ENCODE measurements at places on chromosomes 7 and 10.

GRCh38 chr10:4354382-4354812, 471.6 kb upstream of the AKR1E2 start:
- no peak for DNase-seq

- DNase-seq: no peak
Measured at GRCh38 chr10:86599041-86599440, 55.3 kb upstream of the OPN4 start.

DNA sequence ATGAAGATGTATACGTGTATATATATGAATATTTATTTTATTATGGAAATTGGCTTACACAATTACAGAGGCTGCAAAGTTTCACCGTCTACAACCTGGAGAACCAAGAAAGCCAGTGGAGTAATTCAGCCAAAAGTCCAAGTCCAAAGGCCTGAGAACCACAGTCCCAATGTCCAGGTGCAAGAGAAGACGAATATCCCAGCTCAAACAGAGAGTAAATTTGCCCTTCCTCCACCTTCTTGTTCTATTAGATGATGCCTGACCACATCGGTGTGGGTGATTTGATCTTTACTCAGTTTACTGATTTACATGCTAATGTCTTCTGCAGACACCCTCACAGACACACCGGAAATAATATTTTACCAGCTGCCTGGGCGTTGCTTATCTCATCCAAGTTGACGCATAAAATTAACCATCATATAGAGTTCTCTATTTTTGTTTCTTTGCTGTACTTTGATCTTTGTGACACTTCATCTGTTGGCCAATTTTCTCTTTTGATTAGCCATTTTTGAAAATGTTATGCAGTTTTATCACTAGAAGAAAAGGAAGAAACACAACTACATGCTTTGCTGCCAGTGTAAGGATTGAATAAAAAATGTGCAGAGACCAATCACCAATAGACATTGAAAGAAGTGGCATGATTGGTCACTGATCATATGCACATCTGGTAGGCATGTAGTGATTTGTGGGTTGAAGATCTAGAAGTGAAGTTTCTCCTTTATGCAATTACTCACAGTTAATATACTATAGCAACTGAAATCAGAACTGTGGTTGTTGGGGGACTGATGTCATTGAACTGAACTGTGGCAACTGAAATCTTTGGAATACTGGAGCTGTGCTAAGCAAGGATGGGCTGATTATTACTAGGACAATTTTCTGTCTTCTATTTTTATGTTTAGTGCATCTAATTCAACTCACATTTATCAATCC, 68.5 kb downstream of the EPDR1 start:
- DNase-seq: no peak

- no peak for DNase-seq
Measured at GRCh38 chr10:101601541-101601940, 13.4 kb downstream of the DPCD start.

GRCh38 chr7:70571961-70572360, 560.0 kb upstream of the GALNT17 start:
- no peak for DNase-seq

DNA sequence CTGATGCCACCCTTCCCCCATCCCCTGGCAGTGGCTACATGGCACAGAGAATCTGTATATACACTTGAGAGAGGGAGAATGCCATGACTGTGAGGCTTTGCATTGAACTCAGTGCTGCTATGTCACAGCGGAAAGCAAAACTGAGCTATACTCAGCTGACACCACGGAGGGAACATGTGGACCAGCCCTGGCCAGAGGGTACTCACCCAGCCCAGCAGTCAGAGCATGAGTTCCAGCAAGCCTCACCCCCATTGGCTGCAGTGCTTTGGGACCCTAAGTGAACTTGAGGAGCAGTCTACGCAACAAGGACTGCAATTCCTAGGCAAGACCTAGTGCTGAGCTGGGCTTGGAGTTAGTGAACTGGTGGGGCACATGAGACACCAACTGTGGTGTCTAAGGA, 10.3 kb upstream of the AOC1 start:
- no peak for DNase-seq

GRCh38 chr7:140592964-140593671, 47.5 kb downstream of the DENND2A start:
- DNase-seq: no peak

DNA sequence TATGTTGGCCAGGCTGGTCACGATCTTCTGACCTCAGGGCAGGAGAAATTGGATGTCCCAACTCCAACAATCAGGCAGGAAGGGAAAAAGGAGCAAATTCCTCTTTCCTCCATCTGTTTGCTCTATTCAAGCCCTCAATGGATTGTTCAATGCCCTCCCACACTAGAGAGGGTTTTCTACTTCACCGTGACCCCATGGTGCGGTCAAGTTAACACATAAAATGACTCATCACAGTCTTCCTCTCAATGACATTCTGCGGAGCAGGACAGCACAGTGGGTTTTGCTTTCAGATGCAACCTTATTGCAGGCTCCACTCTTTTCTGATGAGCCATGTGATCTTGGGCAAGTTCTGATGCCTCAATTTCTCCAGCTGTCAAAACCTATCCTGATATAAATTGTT, 364.9 kb downstream of the ANKRD30A start:
- DNase-seq: no peak

DNA sequence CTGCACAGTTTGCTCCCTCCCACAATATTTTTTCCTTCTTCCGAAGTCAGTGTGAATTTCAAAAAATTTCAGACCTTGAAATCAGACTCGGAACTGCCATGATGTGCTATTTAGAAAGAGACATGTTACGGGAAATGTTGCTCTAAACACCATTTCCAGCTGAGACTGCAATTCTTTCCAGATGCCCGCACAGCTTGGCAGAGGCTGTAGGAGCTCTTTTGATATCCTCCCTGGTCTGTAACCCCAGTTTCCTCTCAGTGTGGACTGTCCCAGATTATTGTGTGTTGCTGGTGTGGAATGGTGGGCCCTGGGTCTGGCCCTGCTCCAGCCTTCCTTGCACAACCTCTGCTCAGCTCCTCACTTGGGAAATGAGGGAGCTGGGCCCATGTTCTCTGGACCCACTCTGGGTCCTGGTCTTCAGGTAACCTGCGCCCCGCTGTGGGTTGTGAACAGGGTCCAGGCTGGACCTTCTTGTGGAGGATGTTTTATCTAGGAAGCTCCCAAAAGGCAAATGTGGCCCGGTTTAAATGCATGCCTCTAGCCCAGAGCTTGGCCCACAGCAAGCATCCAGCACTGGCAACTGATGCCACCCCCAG, 172.8 kb upstream of the CXCL12 start:
- no peak for DNase-seq

- no peak for DNase-seq
Measured at GRCh38 chr7:111513566-111513965, 48.7 kb downstream of the IMMP2L start.

DNA sequence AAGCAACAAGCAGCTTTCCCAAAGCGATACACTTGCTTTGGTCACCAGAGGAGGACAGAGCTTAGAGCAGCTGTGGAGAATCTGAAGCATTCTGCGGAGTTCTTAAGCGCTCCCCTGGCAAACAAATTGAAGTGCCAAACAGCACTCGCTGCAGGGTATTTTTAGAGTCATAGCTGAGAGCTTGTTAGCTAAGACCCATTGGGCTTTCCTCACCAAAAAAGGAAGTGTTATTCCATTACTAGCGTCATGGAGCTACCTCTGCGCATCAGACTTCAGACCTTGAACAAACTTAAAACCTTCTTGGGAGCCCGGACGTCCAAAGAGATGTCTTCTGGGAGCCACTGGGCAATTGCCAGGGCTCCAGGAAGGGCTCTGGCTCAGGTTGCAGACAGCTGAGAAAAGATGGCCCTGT, 23.2 kb upstream of the BMPR1A start:
- no peak for DNase-seq

- DNase-seq: no peak
Measured at GRCh38 chr10:58319599-58319998, 15.2 kb upstream of the UBE2D1 start.

GRCh38 chr10:543862-544822, 145.3 kb downstream of the DIP2C start:
- no peak for DNase-seq

- DNase-seq: no peak
Measured at GRCh38 chr10:20454331-20454730, 442.8 kb downstream of the NEBL start.

DNA sequence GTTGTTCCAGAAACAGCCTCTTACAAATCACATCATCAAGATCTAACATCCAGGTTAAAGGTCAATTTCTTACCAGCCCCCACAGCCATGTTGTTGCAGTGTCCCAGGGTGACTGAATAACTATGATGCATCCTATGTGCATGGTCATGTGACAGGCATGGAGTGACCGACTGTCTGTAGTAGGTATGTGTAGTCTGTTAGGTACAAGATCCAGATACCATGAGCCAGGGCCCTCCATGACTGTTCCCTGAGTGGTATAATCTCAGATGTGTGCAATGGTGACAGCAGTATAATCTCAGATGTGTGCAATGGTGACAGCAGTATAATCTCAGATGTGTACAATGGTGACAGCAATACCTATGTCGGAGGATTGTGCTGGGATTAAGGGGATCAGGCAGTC, 8.8 kb downstream of the CDHR3 start:
- no peak for DNase-seq

DNA sequence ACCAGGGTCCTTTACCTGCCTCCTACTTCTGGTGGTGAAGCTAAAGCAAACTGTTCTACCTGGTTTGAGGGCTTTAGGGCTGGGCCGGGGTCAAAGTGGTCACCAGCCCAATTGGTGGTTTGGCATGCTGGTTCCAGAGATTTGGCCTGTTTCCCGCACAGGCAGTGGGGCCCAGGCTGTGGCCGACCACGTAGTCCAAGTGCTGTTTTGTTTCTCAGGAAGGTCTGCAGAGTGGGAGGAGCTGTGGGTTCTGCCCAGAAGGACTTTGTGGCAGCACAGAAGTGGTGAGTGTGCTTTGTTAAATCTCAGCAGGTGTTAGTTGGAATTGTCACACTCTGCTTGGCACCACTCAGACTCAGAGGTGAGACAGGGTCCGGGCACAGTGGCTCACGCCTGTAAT, 85.8 kb downstream of the MKX start:
- DNase-seq: no peak

GRCh38 chr10:131275691-131276090, 35.8 kb downstream of the TCERG1L start:
- no peak for DNase-seq

DNA sequence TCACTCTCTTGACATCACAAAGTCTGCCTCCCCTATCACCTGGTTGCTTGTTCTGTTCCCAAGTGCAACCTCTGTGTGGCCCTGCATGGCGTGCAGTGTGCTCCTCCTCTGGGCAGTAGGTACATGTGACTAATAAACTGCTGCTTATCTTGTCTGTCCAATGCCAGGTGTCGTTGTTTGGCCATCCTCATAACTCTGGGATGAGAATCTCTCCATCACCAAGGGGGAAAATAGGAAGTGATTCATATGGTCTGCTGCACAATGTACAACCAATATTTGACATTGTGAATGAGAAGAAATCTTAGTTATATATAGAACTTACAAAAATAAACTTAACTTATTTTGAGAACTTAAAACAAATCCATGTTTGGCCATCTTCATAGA, 135.2 kb downstream of the INHBA start:
- DNase-seq: no peak

- DNase-seq: no peak
Measured at GRCh38 chr7:37993060-37993501, 72.6 kb downstream of the EPDR1 start.

DNA sequence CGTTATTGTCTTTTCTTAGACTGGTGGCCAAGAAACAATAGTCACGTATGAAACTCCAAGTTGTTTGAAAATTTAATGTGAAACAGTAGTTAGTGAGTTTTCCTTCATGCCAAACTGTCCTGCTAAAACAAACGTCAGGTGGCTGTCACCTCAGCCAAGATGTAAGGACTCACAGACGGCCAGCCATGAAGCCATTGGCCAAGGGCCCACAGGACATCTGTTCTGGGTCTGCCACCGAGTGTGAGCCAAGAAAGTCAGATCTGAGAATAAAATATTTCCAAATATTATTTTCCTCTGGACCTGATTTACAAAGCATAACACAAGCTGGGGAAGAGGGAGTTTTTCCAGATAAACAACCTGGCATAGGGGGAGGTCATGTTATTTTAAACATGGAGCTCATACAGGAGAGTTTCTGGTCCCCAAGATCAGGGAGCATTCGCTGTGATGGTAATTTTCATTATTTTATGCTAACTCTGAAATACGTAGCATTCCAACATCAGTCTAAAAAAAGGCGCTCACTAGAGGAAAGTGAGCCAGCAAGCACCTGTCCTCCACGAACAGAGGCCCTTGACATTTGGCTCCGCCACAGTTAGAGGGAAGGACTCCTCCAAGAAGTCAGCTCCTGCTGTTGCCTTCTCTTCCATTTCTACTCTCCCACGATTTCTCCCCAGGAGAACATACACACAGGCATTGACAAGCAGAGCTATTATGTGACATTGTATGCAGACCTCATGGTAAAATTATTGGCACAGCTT, 38.9 kb upstream of the LANCL2 start:
- DNase-seq: no peak

GRCh38 chr10:15348579-15348978, 22.5 kb downstream of the FAM171A1 start:
- DNase-seq: no peak

GRCh38 chr10:73916761-73917470, 6.0 kb downstream of the PLAU start:
- DNase-seq: no peak

DNA sequence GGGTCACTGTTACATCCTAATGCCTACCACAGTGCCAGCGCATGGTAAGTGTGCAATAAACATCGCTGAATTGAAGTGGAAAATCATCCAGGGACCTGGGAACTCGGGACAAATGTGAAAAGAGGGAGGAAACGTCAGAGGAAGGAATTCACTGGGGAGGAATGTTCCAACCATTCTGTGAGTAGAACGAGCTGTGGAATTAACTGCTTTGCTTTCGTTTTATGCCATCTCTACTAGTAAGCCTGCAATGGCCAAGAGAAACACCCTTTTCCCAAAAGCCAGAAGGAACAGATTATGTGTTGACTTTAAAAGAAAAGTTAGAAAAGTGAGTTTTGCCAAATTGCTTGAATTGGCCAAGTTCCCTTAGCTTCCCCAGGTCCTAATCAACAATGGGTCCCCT, 1044.9 kb downstream of the TYW1 start:
- DNase-seq: no peak

DNA sequence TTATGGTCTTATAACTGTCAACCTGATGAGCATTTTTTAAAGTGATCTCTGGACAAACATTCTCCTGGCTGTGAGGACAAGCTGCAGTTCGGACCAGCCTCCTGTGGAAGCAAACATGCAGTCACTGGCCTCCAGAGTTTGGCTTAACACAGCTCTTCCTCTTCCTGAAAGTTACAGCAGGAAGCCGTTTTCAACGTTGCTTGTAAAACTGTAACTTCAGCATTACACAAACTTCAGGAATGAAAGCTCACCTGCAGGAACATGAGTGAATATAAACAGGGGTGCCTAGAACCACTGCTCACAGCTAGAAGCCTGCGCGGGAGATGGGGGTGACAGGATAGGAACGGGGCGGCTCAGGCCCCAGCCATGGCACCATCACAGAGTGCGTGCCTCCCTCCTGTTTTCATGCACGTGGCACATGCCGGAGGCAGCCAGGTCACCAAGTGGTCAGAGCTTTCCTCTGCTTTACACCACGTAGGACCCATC, 292.9 kb upstream of the PITRM1 start:
- no peak for DNase-seq

Data from non-pigmented ciliary epithelial cell (primary cell).